ENCODE measurements at places on chromosomes 4 and X.

DNA sequence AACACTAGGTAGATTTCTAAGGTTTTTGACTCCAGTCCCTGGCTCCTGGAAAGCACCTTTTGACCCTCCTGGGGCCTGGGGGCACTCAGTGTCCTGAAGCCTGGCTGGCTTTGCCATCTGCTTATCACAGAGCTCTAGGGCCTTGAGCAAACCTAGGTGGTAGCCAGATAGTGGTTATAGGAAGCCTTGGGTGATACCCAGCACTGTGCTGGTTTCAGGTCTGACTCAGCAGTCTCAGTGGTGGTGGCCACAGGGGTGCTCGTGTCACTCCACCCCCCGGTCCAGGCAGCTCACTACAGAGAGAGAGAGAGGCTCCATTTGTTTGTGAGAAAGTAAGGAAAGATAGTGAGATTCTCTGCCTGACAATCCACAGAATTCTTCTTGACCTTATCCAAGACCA lies 195.8 kb upstream of the ZFP42 start:
- no peak for DNase-seq

DNA sequence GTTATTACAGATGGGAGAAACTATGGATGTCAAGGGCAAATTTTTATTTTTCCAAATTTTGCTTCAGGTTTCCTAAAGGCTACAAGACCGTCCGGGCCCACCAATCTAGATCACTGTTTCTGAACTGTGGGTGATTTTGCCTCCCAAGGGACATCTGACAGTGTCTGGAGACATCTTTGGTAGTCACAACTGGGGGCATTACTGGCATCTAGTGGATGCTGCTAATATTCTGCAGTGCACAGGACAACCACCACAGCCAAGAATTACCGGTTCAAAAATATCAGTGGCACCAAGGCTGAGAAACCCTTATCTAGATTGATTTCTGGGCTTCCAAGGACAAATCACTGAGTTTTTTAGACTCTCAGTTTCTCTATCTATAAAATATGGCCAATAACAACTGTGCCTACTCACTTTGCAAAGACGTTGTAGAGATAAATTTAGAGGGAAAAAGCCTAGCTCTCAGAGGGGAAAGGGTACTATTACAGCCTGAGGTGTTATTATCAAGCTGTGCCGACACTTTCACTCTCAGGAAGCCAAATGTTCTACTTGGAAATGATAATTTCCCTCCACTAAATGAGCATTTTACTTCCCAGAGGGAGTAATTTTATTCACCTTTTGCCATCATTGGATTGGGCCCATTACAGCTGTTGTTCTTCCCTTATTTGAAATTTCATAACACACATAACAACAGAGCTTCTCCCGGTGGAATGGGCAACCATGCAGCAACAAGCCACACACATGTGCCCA lies 442.1 kb downstream of the CENPC start:
- DNase-seq: no peak

DNA sequence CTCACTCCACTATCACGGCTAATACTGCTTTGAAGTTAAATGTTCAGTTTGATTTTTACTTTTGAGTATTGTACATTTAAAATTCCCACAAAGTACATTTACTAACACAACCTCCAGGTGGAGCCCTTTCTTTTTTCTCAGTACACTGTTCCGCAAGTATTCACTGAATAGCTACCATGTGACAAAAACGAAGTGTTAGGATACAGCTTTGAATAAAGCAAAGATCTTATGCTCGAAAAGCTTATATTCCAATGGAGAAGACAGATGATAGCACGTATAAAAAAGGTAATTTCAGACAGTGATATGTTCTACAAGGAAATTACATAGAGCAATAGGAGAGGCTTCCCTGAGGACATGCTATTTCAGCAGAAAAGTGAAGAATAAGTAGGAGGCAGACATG lies 60.7 kb upstream of the ABCG2 start:
- no peak for DNase-seq

GRCh38 chrX:23786268-23786815 lies 3.4 kb downstream of the SAT1 start:
- DNase-seq: no peak

DNA sequence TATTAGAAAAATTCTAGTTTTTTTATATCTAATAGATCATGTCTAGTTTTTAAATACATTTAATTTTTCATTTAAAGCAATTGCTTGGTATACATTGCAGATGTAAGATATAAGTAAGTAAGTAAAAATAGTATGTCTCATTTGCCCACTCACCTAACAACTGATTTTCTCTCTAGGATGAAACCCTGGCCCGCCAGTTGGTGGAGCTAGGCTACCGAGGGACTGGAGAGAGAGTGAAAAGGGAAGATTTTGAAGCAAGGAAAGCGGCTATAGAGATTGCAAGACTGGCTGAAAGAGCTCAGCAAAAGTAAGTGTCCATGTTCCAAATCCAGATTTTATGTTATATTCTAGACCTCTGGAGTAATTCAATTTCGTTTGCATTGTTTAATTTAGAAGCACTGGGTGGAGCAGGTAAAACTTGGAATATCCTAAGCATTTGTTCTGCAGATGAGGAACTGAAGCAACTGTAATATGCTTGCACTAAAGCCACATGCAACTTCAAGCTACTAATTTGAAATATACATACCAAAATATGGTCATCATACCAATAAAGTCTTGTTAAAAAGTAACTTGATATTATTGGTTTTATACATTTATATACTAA lies 27.1 kb downstream of the CFAP299 start:
- DNase-seq: peak; percentile 20

DNA sequence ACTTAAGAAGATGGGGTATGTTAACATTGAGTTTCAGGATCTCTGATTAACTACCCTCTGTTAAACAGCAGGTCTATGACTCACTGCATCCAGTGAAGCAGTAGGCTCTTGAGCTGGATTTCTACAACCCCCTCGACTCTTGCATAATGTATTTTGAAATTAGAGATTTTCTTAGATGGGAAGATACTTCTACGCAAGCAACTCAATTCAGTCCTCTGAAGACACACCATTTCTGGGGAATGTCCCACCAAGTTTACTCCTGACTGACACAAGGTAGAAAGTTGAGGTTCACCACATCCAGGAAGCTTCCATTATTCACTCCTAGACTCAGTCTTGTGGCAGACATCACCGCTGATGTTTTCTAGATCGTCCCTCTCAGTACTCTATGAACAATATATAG lies 12.9 kb downstream of the PALLD start:
- DNase-seq: no peak

DNA sequence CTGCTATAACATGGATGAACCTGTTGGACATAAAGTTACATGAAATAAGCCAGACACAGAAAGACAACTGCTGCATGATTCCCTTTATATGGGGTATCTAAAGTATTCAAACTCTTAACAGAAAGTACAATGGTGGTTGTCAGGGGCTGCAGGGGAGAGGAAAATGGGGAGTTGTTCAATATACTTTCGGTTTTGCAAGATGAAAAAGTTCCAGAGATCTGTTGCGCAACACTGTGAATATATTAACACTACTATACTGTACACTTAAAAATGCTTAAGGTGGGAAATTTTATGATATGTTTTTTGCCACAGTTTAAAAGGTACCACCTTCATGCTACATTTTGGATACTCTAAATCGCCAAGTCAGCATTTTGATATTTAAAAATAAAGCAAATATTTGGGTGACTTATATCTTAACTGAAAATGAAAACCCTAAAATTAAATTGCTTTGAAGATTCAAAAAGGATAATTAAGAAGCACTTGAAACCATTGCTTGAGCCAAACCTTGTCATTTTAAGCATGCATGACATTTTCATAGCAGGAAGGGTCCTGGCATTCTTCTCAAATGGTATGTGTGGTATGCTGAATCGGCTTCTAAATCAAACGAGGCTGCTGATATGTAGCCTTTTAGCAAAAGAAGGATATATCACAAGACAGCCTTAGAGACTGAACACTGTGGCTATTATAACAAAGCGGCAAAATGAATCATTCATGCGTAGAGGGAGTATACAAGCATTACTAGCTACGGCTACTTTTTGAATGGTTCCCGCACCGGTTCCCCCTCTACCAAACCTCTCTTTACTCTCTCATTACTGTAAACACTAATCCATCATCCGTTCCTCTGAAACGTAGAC lies 607.1 kb upstream of the DIPK2B start:
- DNase-seq: no peak

DNA sequence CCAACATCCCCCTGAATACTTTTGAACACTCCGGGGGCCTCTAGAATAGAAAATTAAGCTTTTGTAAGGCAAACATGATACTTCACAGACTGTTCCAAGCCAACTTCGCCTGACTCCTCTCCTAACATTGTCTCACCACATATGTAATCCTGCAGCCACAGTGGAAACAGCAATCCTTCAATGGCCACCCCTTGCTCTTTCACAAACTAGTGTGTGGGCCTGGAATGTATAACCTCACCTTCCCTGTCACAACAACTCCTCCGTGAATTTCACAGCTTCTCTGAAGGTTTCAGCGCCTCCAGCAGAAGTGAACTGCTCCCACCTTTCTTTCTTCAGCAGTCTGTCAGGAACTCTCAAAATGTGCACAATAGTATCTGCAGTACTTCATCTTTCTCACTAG lies 185.1 kb downstream of the ADGRL3 start:
- no peak for DNase-seq

GRCh38 chr4:93501946-93502345 lies 326.6 kb upstream of the ATOH1 start:
- no peak for DNase-seq

DNA sequence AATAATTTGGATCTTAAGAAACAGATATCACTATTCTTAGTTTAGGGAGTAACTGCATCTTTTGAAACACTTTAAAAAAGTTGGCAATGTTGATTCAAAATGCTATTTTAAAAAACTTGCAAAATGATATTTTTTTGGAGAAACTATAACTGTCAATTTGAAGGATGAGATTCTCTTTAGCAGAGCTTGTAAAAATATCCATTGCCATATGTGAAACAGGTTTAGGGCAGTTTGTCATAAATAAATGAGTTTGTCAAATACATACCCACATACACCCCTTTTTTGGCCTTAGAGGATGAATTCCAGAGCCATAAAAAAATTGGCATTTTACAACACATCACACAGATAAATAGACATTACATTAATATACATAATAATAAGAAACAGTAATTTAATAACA lies 174.6 kb downstream of the BMPR1B start:
- no peak for DNase-seq

GRCh38 chr4:75653845-75654503 lies 19.2 kb downstream of the G3BP2 start:
- no peak for DNase-seq

DNA sequence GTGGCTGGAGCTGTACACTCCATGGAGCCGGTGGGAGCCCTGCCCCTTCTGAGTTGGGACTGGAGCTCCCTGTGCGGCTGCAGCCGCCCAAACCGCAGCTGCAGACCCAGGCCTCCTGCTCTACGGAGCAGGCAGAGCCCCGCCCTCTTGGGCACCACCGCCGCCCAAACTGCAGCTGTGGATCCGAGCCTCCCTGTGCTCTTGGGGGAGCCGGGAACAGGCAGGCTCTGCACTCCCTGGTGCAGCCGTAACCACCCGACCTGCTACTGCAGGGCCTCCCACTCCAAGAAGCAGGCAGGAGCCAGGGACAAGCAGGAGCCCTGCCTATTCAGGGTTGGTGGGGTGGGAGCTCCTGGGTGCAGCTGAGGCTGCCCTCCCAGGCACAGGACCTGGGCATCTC lies 237.5 kb upstream of the ATP6AP2 start:
- no peak for DNase-seq

GRCh38 chrX:69505772-69506616 lies 1.9 kb downstream of the NALF2 start:
- no peak for DNase-seq

DNA sequence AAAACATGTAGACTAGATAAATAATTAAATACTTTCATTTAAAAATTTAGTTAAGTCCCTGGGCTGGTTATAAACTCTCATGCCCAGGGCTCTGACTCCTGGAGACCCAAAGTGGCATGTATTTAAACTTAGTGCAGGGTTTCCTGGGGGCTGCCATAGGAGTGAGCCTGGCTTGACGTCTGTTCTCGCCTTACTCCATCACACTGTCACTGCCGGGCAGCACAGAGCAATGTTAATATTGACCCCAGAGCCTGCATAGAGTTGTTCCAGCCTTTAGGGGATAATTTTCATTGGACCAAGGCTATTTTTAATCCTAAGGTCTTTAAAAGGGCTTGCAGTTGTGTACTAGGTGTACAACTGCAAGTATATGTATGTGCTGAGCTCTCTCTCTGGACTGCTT lies 31.2 kb downstream of the KIAA0232 start:
- no peak for DNase-seq

- DNase-seq: peak; percentile 45
Observed at GRCh38 chrX:47366041-47366722, 4.2 kb upstream of the ZNF157 start.

DNA sequence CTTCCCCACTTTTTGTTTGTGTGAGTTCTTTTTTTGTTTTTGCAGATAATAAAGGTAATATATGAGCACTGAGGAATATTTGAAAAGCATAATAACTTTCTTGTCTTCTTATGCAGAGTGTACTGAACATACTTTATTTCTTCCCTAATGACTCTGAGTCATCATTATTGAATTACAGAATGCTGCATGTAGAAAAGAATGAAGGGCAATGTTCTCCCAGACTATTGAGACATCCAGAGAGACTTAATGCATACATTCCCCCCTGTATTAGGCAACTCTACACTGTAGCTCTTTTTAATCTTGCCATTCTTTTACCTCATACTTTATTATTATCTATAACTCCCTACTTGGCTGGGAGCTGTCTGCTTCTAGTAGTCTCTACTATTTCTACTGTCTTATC lies 240.5 kb upstream of the ANKRD50 start:
- DNase-seq: no peak

DNA sequence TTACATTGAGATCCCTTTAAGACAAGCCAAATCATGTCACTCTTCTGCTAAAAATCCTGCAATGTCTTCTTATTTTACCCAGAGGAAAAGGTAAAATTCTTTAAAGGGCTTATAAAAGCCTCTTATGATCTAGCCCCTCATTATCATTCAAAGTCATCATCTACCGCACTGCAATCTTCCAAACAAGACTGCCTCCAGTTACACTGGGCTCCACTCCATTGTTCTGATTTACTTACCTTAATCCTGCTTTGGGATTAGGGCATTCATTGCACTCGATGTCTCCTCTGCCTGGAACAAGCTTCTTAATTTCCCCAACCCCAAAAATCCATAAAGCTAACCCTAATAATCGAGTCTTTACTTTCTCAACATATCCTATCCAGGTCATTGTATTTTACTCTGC lies 269.1 kb downstream of the PCDH18 start:
- no peak for DNase-seq

- DNase-seq: no peak
Observed at GRCh38 chr4:51907006-51907669, 64.2 kb downstream of the DCUN1D4 start.

GRCh38 chr4:41199788-41200187 lies 14.6 kb downstream of the APBB2 start:
- DNase-seq: no peak

DNA sequence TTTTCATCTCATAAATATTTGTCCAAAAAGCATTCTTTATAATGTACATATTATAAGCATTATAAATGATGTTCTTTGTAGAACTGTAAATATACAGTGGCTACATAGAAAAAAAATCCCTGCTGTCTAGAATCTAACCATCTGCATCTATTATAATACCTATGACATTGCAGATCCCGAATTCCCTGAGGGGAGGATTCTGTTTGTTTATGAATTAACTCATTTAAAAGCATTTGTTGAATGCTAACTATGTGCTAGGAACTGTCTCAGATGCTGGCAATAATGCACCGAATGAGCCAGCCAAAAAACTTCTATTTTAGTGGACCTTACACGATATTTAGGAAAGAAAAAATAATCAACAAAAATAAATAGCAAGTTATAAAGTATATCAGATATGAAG lies 189.6 kb downstream of the PACRGL start:
- DNase-seq: no peak

Measured in iPS DF 6.9 (cell line).